Stimulated activated CD8-positive, alpha-beta memory T cell treated with anti-CD3 and anti-CD28 coated beads, Interleukin-4, amount 100 ng/mL, for 4 hours (primary cell): ENCODE measurements at places on chromosomes 11 and 22.

GRCh38 chr11:8225589-8226036 is 38.1 kb downstream of the LMO1 start:
- DNase-seq = peak; percentile 62

- no peak for DNase-seq
Observed at GRCh38 chr11:64428693-64429092, 69.7 kb downstream of the RPS6KA4 start.

DNA sequence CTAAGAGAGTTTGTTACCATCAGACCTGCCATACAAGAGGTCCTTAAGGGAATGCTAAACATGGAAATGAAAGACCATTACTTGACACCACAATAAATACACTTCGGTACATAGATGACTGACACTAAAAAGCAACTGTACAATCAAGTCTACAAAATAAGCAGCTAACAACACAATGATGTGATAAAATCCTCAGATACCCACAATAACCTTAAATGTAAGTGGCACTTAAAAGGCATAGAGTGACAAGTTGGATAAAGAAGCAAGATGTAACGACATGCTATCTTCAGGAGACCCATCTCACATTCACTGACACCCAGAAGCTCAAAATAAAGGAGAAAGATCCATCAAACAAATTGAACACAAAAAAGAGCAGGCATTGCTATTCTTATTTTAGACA is 107.6 kb downstream of the LRRC4C start:
- DNase-seq = no peak

DNA sequence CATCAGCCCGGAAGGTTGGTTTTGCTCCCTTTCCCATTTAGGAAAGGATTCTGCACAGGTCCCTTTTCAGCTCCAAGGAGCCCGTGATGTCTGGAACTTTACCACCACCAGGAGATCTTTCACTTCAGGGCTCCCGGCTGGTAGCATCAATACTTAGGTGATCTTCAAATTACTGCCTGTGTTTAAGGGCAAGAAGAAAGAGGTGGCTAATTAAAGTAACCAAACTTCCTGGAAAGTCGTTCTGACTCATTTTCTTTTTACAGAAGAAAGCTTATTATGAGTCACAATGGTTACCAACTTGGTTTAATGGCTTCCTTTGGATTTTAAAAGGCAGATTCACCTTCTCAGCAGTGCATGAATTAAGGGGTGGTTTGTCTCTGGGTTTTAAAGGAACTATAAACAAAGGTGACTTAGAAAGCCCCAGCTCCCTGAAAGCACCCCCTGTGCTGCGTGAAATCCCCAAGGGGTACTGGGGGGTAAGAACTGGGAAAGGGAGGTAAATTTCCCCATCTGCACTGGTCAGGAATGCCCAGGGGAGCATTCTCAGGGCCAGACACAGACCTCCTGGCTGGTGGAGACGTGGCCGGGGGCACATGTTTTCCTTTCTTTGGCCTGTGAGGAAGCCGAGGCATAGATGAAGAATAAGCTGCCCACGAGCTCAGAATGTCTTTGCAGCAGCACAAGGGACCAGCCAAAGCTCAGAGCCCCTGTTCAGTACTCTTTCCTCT is 8.8 kb downstream of the POU2F3 start:
- no peak for DNase-seq
